PC-3 (cell line): ENCODE measurements at places on chromosomes 6 and 20. TPM values are rescaled to one million over a fixed set of nuclear protein-coding genes. Genes with fewer than 3 reads are reported as not detected.

APCDD1L gene
- 2.0 and 4.9 TPM in 2 replicates for total RNA-seq

ZNF133 gene
- total RNA-seq: 16.3 and 17.1 TPM in 2 replicates

ETV7 gene
- total RNA-seq: not detected in 2 replicates

MDFI gene
- total RNA-seq: 96.4 and 113 TPM in 2 replicates

RFX6 gene
- total RNA-seq: 0.15 and 0.17 TPM in 2 replicates

DEK gene
- total RNA-seq: 155 and 170 TPM in 2 replicates

NHSL1 gene
- total RNA-seq: 4.8 and 6.1 TPM in 2 replicates

DLK2 gene
- 1.4 and 4.4 TPM in 2 replicates for total RNA-seq
